ENCODE measurements at places on chromosomes 12 and 14.

GRCh38 chr12:1865284-1865866 lies 45.0 kb downstream of the LRTM2 start:
- DNase-seq = no peak

- no peak for DNase-seq
These were observed 482.0 kb downstream of the SNAPC1 start for GRCh38 chr14:62244221-62244620.

DNA sequence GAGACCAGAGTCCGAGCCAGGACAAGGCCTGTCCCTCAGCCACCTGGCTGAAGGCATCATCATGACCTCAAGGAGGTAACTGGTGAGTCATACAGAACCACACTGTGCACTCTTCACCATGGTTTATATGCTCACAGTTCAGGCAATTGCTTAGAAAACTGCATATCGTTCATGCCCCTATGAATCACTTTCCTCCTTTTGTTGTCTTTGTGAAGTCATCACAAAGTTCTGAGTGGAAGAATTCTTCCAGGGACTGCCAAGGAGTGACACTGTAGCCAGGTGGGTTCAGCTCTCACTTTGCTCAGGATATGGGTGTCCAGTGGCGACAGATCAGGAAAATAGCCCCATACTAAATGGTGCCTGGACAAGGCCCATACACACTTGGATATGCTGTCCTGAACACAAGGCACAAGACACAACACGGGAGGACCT lies 92.5 kb downstream of the DPF3 start:
- no peak for DNase-seq

- no peak for DNase-seq
These were observed 250.5 kb downstream of the ASCL1 start for GRCh38 chr12:103207936-103208335.

DNA sequence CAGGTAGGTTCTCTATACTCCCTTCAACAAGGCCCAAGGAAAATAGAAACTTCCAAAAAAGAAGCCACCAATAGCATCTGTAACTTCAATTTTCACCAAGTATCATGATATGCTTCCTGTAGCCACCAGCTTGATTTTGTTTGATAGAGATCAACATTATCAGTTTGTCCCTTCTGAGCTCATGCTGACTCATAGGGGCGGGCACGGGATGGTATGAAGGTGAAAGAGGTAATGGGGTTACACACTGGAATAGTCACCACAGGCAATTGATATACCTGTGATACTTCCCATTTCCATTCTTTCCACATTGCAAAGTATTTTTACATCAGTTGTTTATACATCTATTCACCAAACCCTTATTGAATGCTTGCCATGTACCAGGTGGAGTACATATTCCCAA lies 134.1 kb downstream of the KCNA5 start:
- no peak for DNase-seq
